Activated naive CD4-positive, alpha-beta T cell (primary cell): ENCODE measurements at places on chromosomes 7 and 10.

DNA sequence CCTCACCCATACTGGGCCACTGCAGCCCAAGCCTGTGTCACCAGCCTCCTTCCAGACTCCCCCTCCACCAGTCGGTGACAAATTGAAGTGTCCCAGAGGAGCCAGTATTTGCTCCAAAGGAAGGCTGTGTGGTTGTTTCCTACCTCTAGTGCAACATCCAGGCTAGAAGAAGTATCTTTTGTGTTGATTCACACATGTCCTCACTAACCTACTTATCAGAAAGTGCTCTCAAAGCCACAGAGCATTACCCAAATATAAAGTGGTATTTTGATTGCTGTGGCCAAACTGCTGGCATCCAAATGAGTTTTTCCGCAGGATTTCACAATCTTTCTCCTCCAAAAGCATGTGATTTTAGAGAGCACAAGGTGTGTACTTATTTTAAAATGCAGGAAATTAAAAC, 134.8 kb downstream of the CUL2 start:
- no peak for DNase-seq

DNA sequence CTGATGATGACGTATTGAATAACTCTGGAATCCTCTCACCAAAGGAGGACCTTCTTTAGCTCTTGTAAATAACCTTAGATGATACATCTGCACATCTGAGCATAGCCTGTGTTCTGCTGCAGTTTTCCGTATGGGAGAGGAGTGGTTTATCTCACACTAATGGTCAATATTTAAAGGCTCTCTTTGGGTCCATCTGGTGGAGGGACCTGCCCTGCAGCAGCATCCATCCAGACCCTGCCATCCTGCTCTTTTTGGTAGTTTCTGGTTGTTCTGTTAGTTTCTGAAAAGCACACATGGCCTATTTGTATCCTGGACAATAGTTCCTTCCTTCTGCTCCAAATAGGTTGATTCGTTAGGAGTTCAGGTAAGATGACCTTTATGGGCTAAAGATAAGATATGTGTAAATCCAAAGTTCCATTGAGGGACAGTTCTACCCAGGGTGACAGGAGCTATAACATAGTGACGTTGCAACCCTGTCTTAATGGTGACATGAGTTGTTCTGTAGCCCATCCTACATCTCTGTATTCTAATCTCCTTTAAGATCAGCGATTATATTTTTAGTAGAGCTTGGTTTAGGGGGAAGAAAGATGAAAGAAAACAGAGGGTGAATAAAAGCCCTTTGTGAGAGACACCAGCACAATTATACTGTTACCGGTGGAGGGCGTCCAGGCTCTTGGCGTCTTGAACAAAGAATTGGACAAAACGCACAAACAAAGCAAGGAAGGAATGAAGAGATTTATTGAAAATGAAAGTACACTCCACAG, 60.0 kb upstream of the KLF14 start:
- no peak for DNase-seq

DNA sequence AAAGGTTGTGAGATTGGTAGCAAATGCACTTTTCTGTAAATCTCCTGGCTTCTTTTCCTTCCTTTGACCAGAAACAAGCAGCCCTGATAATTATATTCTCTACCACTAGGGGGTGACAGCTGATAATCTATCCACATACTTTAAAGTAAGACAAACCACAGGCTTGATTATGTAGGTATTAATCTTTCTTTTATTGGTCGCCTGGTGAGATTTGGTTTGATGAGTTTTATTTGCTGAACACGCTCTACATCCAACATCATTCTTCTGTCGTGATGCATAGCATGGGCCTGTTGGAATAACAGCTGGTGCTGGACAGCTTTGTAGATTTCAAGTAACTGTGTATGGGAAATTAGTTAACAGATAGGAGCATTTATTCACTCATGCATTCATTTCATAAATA, 63.5 kb downstream of the ZNF365 start:
- no peak for DNase-seq

GRCh38 chr7:142375710-142376313, 118.0 kb upstream of the PRSS58 start:
- DNase-seq: no peak

- DNase-seq: no peak
Measured at GRCh38 chr10:132916956-132917666, 25.3 kb downstream of the CFAP46 start.

GRCh38 chr7:69467826-69468225, 130.4 kb upstream of the AUTS2 start:
- no peak for DNase-seq

DNA sequence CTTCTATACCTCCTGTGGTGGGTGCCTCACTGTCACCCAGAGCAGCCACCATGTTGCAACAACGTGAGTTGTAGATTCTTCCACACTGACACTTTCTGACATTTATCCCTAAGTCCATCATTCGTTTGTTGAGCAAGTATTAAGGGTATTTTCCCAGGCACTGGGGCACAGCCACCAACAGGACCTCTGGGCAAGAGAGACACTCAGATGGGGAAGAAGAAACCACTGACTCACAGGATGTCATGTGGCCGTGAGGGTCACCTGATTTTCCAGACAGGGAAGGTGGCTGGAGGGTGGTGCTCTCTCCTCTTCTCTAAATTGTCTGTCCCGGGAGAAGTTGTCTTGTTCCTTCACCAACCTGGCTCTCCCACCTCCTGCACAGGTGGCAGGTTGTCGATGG, 51.7 kb upstream of the PPIF start:
- DNase-seq: no peak

DNA sequence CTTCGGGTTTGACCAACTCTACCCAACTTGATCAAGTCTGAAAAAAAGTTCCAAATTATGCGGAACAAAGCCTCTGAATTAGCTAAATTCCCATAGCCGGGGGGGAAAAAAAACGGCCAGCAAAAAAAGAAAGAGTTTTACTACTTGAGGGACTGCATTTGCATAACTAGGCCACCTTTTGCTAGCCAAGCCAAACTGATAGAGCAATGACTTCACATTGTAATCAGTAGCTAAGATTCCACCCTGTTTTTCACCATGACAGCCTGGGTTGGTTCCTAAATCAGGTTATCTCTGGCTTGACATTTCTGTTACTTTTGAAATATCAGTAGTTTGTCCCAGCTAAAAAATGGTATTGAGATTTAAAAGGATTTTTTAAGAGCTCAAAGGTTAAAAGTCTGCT, 31.4 kb upstream of the CREB3L2 start:
- no peak for DNase-seq

DNA sequence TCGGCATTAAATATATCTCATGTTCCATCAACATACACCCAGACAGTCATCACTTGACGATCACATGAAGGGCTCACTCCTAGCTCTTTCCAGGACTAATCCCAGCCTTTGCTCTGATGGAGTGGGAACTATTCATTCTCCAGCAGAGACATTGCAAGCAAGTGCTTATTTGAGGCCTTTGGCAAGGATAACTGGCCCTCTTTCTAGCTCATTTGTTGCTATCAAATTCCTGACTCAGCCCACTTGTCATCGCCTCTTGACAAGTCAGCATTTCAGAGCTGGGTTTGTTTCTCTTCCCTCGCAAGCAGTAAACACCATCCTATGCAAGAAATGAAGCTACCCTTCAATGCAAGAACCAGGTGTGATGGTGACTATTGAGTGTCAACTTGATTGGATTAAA, 1165.7 kb upstream of the AUTS2 start:
- no peak for DNase-seq

- DNase-seq: no peak
Measured at GRCh38 chr10:89952751-89953150, 251.4 kb downstream of the KIF20B start.

DNA sequence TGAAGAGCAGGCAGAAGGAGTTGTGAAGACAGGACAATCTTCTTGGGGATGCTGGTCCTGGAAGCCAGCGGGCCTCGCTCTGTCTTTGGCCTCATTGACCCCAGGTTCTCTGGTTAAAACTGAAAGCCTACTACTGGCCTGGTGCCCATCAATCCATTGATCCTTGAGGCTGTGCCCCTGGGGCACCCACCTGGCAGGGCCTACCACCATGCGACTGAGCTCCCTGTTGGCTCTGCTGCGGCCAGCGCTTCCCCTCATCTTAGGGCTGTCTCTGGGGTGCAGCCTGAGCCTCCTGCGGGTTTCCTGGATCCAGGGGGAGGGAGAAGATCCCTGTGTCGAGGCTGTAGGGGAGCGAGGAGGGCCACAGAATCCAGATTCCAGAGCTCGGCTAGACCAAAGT, 1.5 kb downstream of the CHPF2 start:
- no peak for DNase-seq

GRCh38 chr7:45237788-45238461, 80.3 kb downstream of the RAMP3 start:
- DNase-seq: no peak

GRCh38 chr7:152000191-152000590, 25.3 kb upstream of the GALNT11 start:
- no peak for DNase-seq

GRCh38 chr10:8659982-8660381, 605.5 kb downstream of the GATA3 start:
- DNase-seq: no peak

GRCh38 chr7:151941009-151941408, 15.2 kb upstream of the GALNTL5 start:
- no peak for DNase-seq

GRCh38 chr10:77560471-77560870, 77.1 kb downstream of the KCNMA1 start:
- DNase-seq: no peak

GRCh38 chr10:123681285-123681684, 15.1 kb downstream of the GPR26 start:
- no peak for DNase-seq

DNA sequence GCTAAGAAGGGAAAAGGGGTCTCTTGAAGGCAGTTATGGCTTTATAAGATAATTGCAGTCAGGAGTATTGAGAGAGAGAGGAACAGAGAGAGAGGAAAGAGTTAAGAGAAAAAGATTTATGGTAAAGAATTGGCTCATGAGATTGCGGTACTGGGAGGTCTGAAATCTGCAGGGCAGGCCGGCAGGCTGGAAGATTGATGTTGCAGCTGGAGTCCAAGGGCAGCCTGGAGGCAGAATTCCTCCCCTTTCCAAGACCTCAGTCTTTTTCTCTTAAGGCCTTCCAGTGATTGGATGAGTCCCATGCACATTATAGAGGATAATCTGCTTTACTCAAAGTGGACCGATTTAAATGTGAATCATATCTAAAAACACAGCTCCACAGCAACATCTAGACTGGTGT, 68.4 kb downstream of the HACD1 start:
- DNase-seq: no peak

GRCh38 chr10:108633046-108633445, 1290.3 kb downstream of the XPNPEP1 start:
- DNase-seq: no peak

GRCh38 chr10:110717781-110718589, 73.8 kb downstream of the RBM20 start:
- no peak for DNase-seq

DNA sequence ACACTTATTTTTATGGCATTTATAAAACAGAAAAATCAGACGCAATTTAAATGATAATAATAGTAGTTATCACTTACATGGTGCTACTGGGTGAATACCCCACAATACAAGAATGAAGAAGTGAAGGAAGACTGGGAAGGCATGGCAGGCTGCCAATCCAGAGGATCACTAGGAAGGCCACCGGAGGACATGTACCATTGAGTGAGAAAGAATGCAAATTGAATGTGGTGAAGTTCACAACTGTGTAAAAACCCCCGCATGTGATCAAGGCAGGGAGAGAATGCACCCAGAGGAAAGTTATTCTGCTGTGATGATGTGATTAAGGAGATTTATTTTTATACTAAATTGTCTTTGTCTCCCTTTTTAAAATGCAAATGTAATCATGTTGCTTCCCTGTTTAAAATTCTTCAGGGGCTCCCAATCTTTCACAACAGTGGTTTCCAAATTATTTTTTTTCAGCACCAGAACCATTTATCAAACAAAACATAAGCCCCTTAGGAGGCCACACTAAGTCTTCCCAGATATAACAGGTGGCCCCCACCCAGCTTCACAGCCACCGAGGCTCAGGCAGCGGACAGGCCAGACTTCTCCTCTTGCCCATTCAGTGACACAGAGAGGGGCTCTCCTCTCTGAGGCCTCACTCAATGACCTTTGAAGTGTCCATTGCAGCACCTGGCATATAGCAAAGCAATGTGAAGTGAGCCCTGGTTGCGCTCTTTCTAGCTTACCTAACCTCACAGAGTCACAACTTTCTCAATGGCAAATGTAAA, 59.6 kb downstream of the FRMPD2 start:
- no peak for DNase-seq

- DNase-seq: no peak
Measured at GRCh38 chr7:24889611-24890010, 90.4 kb downstream of the OSBPL3 start.

- no peak for DNase-seq
Measured at GRCh38 chr7:29270594-29271318, 76.2 kb downstream of the CHN2 start.

- no peak for DNase-seq
Measured at GRCh38 chr7:147885869-147886268, 704.7 kb upstream of the C7orf33 start.

GRCh38 chr10:18334116-18334867, 194.1 kb downstream of the CACNB2 start:
- DNase-seq: no peak

- DNase-seq: no peak
Measured at GRCh38 chr7:9407816-9408215, 974.4 kb downstream of the NXPH1 start.

GRCh38 chr10:118669020-118669791, 73.8 kb upstream of the PRLHR start:
- no peak for DNase-seq

GRCh38 chr7:101781439-101781838, 36.0 kb upstream of the CUX1 start:
- no peak for DNase-seq

GRCh38 chr7:150417863-150418262, 32.6 kb upstream of the GIMAP8 start:
- DNase-seq: no peak

- DNase-seq: no peak
Measured at GRCh38 chr7:90841759-90842429, 245.8 kb downstream of the CDK14 start.

DNA sequence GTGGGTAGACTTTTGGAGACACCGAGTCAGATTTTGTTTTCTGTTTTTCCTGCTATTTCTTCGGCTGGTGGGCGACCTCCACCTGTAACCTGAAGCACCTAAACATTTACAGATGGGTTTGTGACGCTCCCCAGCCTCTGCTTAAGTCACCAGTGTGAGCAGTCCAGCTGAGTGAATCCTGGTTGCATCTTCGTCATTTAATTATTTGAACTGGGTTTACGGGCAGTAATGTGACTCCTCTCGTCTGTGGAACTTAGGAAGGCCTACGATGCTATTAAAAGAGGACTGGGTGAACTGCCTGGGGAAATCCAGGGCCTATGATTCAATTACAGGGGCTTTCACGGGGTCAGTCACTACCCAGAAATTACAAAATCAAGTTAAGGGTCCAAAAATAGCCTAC, 52.5 kb downstream of the WNT2 start:
- DNase-seq: no peak

GRCh38 chr10:68342909-68343516, 10.3 kb upstream of the PBLD start:
- no peak for DNase-seq

DNA sequence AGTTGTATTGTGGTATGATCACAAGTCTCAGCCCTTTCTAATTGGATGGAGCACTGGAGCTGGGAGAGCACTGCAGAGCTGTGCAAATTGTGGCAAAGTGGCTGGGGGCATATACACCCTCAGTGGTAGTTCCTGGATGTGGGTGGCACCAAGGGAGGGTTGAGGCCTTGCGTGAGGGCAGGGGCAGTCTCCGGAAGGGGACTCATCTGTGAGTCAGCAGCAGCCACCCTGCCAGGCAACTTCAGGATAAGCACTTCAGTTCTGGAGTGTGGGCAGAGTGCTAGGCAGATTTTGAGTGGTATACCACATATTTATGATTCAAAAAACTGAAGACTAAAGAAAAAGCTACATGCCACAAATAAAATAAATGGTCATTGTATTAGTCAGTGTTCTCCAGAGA, 210.5 kb downstream of the ETV1 start:
- DNase-seq: no peak
